ENCODE measurements at places on chromosomes 11 and 22. TPM values are rescaled to one million over a fixed set of nuclear protein-coding genes. Genes with fewer than 3 reads are reported as not detected.

SCUBE2 gene
- total RNA-seq: 38.2 TPM

LSP1 gene
- total RNA-seq: not detected

NDUFV1 gene
- 199 TPM for total RNA-seq

GRK3 gene
- 1.4 TPM for total RNA-seq

SAA1 gene
- not detected for total RNA-seq

IRAG1 gene
- total RNA-seq: not detected

TMPRSS5 gene
- total RNA-seq: 9.6 TPM

WT1 gene
- total RNA-seq: not detected

SLC22A9 gene
- not detected for total RNA-seq

STIM1 gene
- 30.6 TPM for total RNA-seq

Data from melanocyte of skin (primary cell).